ENCODE measurements at places on chromosomes 2 and 18. TPM values are rescaled to one million over a fixed set of nuclear protein-coding genes. Genes with fewer than 3 reads are reported as not detected.

SERPINB13 gene
- total RNA-seq: 0.57 TPM

SPR gene
- total RNA-seq: 91.5 TPM

DNA sequence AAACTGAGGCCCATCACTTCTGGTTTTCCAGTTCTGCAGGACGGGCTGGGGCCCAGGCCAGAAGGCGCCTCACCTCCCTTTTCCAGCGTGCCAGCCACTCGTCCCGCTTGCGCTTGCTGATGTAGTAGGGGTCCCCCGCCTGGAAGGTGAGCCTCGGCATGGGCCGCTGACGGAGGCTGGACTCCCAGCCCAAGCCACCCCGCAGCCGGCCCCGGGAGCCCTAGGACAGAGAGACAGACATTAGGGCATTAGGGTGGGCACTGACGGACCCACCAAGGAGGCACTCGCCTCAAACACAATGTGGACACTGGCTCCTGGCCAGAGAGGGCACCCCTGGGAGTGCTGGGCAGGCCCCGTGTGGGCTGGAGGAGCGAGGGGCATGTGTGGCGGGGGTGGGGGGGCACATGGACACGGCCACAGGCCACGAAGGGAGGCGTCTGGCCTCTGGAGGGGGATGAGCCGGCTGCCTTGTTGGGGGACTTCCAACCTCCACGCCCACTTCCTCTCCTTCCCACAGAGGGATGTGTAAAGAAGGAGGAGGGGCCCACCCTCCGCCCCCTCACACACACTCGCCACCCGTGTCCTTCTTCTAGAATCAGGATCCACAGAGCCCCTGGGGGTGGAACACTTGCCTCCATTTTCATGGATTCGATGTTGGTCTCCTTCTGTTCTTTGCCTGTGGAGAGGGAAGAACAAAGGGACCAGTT is 66.7 kb downstream of the DNMT3A start:
- no peak for DNase-seq

ITGA6 gene
- total RNA-seq: 249 TPM

GRCh38 chr2:225002656-225003045 is 39.6 kb downstream of the DOCK10 start:
- DNase-seq: no peak

GRCh38 chr2:49240608-49241007 is 86.3 kb upstream of the FSHR start:
- no peak for DNase-seq

Data from prostate gland (tissue), 2 donors.